Activated CD4-positive, alpha-beta memory T cell treated with anti-CD3 and anti-CD28 coated beads for 36 hours (primary cell): ENCODE measurements at places on chromosomes 6 and 20. TPM values are rescaled to one million over a fixed set of nuclear protein-coding genes. Genes with fewer than 3 reads are reported as not detected.

- no peaks in the 10 kb centered on the region for H3K27me3 ChIP-seq
- DNase-seq: no peak
- H3K27ac ChIP-seq: no peak overlapping the region
- H3K36me3 ChIP-seq: no peaks in the 10 kb centered on the region
Measured at GRCh38 chr6:72940265-72940664, 285.0 kb downstream of the KHDC1L start.

- H3K4me1 ChIP-seq: peaks cover 8% of the 10 kb centered on the region
- H3K4me3 ChIP-seq: no peak overlapping the region
- DNase-seq: peak; percentile 70
- peaks cover 6% of the 10 kb centered on the region for H3K27me3 ChIP-seq
Measured at GRCh38 chr20:49999329-49999728, 16.5 kb downstream of the SNAI1 start.

DNA sequence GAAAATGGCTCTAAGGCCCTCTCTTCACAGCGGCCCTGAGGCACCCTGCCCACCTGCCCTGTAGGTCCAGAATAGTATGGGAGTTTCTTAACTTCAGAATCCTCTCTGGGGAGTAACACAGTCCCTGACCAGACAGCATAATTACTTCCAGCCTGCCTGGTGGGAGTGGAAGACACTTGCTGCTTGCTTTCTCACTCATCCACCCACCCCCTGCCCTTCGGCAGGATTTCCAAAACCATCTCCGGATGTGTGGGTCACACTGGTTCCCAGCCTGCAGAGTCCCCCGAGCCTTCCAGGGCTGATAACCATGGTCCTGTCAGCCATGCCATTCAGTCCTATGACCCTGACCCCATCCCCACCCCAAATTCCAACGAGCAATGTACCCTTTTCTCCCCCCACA lies 5.4 kb downstream of the SLC29A1 start:
- H3K36me3 ChIP-seq: peaks cover 48% of the 10 kb centered on the region
- no peaks in the 10 kb centered on the region for H3K27me3 ChIP-seq
- H3K4me3 ChIP-seq: no peak overlapping the region

DNA sequence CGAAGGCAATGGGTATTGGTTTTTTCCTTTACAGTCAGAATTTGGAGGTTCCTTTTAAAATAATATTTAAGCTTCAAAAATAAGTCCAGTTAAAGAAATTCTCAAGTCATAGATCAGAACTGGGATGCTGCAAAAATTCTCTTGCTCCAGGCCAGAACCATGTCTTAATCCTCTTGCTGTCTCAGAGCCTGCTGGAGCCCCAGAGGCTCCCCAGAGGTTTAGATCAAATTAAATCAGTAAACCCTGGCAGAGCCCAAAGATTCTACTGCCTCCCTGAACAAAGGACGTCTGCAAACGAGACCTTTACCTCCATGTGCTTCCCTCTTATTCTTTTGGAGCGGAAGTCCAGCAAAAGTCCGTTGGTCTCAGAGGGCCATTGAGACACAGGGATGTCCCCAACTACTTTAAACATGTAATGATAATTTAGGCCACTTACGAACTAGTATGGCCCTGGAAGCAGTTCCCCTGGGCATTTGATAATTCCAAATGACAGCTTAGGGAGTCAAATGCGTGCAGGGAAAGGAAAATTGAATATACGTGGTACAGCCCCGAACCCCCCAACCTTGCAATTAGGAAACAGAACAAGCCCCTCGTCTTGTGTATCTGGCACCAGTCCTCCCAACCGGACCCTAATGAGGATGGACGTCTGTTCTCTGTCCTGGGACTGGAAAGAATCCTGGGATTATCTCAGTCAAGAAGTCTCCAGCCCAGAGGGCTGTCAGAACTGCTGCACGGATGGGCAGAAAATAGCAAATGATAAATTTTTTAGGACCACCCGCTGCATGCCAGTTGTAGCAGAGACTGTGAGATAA lies 31.5 kb downstream of the SULF2 start:
- no peak overlapping the region for H3K27ac ChIP-seq
- peaks cover 2% of the 10 kb centered on the region for H3K4me1 ChIP-seq
- H3K36me3 ChIP-seq: no peaks in the 10 kb centered on the region
- DNase-seq: no peak

GRCh38 chr6:145490068-145490467 lies 245.3 kb downstream of the EPM2A start:
- H3K27ac ChIP-seq: no peak overlapping the region
- H3K4me3 ChIP-seq: no peak overlapping the region
- no peaks in the 10 kb centered on the region for H3K4me1 ChIP-seq
- no peaks in the 10 kb centered on the region for H3K27me3 ChIP-seq

- no peak overlapping the region for H3K4me3 ChIP-seq
- H3K27me3 ChIP-seq: no peaks in the 10 kb centered on the region
- H3K27ac ChIP-seq: no peak overlapping the region
- DNase-seq: peak; percentile 29
Measured at GRCh38 chr6:43129434-43130194, 41.5 kb upstream of the SRF start.

- no peak overlapping the region for H3K4me3 ChIP-seq
- H3K27me3 ChIP-seq: no peaks in the 10 kb centered on the region
- H3K4me1 ChIP-seq: no peaks in the 10 kb centered on the region
Measured at GRCh38 chr6:73200735-73201134, 24.6 kb downstream of the KHDC1L start.

- H3K36me3 ChIP-seq: peaks cover 1% of the 10 kb centered on the region
- no peak overlapping the region for H3K4me3 ChIP-seq
- H3K27ac ChIP-seq: no peak overlapping the region
Measured at GRCh38 chr6:143691900-143692636, 14.3 kb downstream of the PHACTR2 start.

DNA sequence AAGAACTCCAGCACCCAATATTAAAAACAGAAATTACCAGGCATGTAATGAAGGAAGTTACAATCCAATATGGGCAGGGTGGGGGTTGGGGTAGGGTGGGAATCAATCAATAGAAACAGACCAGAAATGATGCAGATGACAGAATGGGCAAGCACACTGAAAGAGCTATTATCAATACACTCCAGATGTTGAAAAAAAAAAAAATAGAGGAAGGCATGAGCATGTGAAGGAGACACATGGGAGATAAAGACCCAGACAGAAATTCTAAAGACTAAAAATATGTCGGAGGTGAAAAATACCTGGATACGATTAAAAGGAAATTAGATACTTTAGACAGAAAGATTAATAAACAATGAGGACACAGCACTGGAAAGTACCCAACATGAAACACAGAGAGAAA lies 19.1 kb upstream of the ZC3H12D start:
- H3K4me3 ChIP-seq: no peak overlapping the region
- H3K36me3 ChIP-seq: peaks cover 32% of the 10 kb centered on the region
- no peak for DNase-seq
- peak overlapping the region; percentile 79 for H3K27ac ChIP-seq
- peaks cover 77% of the 10 kb centered on the region for H3K4me1 ChIP-seq
- H3K27me3 ChIP-seq: no peaks in the 10 kb centered on the region

The DACT2 gene
- total RNA-seq: not detected

The TTLL9 gene
- not detected for total RNA-seq

GRCh38 chr6:41722969-41723529 lies 12.4 kb downstream of the TFEB start:
- DNase-seq: no peak
- H3K4me3 ChIP-seq: no peak overlapping the region
- H3K36me3 ChIP-seq: no peaks in the 10 kb centered on the region
- peaks cover 11% of the 10 kb centered on the region for H3K4me1 ChIP-seq
- no peaks in the 10 kb centered on the region for H3K27me3 ChIP-seq

The HLA-DPB1 gene
- 5.1 TPM for total RNA-seq

The TMC2 gene
- total RNA-seq: not detected

DNA sequence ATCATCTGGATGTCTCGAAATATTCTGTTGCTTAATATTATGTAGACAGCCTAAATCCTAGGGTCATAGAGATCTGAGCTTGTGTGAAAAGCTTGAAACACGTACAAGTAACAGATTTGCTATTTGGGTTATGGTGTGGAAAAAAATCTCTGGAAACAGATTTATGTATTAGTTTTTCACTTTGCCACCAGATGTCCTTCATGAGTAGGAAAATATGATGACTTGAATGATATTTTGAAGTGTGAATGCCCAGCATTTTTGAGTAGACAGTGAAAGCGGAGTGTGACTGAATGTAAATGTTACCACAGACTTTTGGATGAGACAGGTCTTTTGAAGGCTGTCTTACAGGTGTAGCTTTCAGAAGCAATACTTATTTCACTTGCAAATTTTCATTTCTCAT lies 4.2 kb upstream of the BMP6 start:
- H3K4me1 ChIP-seq: peaks cover 6% of the 10 kb centered on the region
- no peak overlapping the region for H3K27ac ChIP-seq
- peaks cover 53% of the 10 kb centered on the region for H3K27me3 ChIP-seq
- no peaks in the 10 kb centered on the region for H3K36me3 ChIP-seq
- DNase-seq: no peak
- no peak overlapping the region for H3K4me3 ChIP-seq

The MCHR2 gene
- not detected for total RNA-seq

- no peak overlapping the region for H3K4me3 ChIP-seq
- no peak for DNase-seq
- no peak overlapping the region for H3K27ac ChIP-seq
- peaks cover 8% of the 10 kb centered on the region for H3K27me3 ChIP-seq
- no peaks in the 10 kb centered on the region for H3K36me3 ChIP-seq
Measured at GRCh38 chr6:167840160-167840525, 13.4 kb downstream of the AFDN start.

DNA sequence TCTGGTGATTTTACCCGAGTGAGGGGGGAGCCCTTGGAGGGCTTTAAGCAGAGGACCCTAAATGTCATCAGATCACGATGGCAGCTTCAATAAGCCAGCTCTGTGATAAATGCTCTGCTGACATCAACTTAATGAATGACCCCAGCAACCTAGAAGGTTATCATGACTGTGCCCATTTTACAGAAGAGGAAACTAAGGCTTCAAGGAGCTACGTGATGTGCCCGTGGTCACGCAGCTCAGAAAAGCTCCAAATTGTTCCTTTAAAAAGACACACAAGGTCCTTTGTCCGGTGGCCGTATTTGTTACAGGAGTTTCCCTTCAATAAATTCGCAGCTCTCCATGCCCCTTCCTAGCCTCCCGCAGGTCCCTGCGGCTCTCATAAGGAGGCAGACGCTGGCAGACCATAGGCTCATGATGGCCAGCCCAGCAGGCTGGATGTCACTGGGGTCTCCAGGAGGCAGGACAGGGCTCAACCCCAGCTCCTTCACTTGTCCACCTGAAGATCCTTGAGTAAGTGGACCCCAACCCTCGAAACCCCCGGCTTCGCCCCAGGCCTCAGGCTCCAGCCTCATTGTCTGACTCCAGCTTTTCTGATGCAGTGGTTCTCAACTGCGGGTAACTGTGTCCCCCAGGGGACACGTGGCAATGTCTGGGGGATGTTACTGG lies 106.4 kb downstream of the BMP7 start:
- no peaks in the 10 kb centered on the region for H3K36me3 ChIP-seq
- no peak for DNase-seq
- no peaks in the 10 kb centered on the region for H3K4me1 ChIP-seq

GRCh38 chr6:100105138-100105537 lies 111.1 kb upstream of the MCHR2 start:
- no peaks in the 10 kb centered on the region for H3K4me1 ChIP-seq
- DNase-seq: no peak

DNA sequence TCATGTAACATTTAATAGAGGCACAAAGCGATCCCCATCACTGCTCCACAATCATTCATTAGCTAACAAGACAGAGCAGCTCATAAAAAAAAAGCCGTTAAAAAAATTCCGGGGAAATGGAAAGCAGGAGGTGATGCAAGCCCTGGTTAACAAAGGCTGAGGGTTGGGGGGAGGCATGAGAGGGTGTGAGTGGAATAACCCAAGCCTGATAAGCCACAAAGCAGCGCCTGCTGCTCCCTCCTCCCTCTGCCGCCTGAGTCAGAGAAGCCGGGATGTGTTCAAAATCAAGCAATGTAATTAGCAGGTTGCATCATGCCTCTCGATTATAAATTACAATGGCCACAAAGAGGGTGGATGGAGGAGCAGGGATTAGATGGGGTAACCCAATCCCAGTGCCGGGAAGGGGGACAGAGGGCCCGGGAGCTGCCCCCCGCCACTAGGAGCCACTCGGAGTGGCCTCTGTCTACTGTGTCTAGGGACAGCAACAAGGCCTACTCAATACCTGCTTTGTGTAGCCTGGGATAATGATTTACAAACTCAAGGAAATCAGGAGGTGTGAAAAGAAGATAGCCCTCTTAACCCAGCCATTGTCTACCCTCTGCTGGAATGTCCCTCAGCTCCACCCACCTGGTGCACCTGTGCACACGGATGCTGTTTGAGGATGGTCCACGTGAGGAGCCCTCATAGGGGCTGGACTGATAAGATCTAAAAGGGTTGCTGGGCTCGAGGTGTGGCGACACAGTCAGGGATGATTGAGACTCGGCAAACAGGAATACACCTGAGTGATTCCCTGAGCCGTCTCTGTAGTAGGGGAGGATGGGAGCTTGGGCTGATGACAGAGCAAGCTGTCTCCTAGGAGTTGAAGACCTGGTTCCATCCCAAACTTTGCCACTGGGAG lies 156.9 kb downstream of the VEGFA start:
- H3K4me3 ChIP-seq: no peak overlapping the region
- DNase-seq: no peak
- no peaks in the 10 kb centered on the region for H3K27me3 ChIP-seq
- H3K27ac ChIP-seq: no peak overlapping the region

The BEND3 gene
- total RNA-seq: 4.5 TPM

DNA sequence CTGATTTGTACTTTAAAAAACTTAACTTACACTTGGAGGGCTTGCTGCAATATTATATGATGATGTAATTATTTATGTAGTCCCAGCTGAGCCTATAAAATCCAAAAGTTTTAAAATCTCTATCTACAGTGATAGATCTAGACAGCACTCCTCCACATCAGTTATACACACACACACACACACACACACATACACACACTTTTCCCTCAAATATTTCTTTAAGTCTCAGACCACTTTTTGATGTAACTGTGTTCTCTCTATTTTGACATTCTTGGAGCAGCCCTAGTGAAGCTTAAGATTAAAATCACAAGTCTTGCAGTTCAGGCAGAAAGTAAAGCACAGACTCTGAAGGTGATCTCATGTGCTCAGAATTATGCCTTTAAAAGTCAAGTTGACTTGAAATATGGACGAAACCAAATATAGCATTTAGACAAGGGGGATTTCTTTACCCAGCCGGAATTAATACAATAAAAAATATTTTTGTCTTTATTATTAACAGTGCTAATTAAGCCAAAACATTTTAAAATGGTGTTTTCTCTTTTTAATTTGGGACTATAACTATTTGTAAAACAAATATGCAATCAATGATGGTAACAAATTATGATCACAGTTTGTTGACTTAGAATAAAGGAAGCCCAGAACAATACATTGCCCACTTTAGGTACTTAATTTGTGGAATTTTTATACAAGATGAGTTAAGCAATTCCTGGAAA lies 63.5 kb upstream of the TMEM30A start:
- no peak overlapping the region for H3K4me3 ChIP-seq
- H3K27me3 ChIP-seq: peaks cover 14% of the 10 kb centered on the region
- H3K36me3 ChIP-seq: no peaks in the 10 kb centered on the region
- no peak overlapping the region for H3K27ac ChIP-seq
